ENCODE measurements at places on chromosomes 16 and 17.

- DNase-seq: no peak
Observed at GRCh38 chr17:60388742-60389141, 3.2 kb downstream of the USP32 start.

GRCh38 chr17:70195091-70195490 lies 25.8 kb downstream of the KCNJ2 start:
- no peak for DNase-seq

DNA sequence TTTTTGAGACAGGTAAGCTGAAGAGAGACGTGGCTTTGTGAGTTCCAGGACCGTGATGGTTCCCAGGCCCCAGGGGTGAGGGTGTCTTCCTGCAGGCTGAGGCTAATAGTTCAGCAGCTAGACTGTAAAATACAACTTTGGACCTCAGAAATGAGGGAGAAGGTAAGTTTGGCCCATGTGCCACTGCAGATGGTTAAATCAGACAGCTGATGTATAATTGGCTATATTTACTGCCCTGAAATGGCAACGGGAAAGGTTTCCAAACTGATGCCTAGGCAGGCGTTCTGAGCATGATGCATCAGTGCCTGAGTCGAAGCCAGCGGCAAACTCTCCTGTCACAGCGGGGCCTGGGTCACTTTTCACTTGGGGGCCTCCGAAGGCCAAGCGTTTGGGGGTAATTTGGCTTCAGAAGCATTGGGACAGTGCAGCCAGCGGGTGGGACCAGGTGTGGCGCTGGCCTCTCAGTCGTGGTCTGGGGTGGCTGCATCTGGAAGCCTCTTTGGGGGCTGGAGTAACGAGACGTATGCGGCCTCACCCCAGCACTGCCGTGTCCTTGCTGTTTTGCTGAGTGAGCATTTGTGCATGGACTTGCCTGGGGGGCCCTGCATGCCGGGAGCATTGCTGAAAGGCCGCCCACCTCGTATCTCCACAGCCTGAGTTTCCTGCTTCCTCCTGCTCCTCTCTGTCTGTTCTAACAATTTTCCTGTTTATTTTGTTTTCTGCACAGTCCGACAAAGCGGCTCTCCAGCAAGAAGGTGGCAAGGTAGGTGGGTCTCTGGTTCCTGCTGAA lies 31.2 kb upstream of the CAPN15 start:
- no peak for DNase-seq

DNA sequence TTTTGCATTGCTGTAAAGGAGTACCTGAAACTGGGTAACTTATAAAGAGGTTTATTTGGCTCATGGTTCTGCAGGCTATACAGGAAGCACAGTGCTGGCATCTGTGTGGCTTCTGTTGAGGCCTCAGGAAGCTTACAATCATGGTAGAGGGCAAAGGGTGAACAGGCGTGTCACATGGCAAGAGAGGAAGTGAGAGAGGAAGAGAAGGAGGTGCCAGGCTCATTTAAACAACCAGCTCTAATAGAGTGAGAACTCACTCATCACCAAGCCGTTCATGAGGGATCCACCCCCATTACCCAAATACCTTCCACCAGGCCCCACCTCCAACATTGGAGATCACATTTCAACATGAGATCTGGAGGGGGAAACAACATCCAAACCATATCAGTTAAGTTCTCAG lies 16.4 kb upstream of the CLEC19A start:
- no peak for DNase-seq

DNA sequence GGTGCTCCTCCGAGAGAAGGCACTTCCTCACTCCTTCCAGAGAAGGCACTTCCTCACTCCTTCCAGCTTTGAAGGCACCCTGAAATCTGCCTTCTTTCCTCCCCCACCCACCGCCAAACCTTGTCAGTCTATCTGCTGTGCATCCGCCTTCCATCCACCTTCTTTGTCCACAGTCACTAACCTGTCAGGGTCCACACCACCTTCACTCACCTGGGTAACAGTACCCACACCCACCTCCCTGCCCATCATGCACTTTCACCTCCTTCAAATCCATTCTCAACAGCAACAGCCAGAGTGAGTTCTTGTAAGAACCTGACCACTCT lies 5.2 kb downstream of the CCDC102A start:
- DNase-seq: no peak

DNA sequence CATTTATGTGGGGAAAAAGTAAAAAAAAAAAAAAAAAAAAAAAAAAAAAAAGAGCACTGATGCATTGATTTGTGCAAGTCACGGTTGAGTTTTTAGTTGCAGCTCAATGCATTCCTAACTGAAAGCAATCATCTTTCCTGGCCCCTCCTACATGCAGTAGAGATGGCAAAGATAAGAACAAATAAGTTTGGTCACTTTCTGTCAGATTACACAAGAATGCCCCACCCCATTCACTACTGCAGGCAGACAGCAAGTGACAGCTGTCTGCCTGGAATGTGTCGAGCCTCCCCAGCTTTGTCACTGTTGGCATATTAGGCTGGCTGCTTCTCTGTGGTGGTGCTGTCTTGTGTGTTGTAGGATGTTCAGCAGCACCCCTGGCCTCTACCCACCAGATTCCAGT lies 243.5 kb downstream of the FOXL1 start:
- DNase-seq: no peak

GRCh38 chr17:17191961-17192381 lies 14.2 kb downstream of the PLD6 start:
- DNase-seq: no peak

DNA sequence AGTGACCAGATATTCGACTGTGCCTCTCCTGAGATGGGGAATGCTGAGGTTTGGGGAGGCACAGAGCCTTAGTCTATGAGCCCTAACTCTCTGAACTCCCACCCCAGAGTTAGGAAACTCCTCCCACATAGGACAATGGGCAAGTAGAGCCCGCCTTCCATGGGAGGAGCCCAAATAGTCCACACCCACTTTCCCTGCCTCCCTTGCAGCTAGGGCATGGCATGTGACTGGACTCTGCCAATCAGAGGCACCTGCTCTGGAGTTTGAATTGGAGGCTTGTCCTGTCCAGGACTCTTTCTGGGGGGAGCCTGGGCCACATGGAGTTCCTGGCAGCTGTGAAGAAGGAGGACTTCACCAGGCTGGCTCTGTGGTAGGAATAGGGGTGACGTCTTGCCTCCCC lies 48.4 kb downstream of the SOCS1 start:
- DNase-seq: no peak

Measured in NCI-H1105 treated with DMSO at 0.1 percent for 48 hours (cell line).